Stimulated activated CD4-positive, alpha-beta T cell treated with anti-CD3 and anti-CD28 coated beads, TNF-alpha, amount 100 ng/mL, for 48 hours (primary cell): ENCODE measurements at places on chromosomes 16 and 17.

DNA sequence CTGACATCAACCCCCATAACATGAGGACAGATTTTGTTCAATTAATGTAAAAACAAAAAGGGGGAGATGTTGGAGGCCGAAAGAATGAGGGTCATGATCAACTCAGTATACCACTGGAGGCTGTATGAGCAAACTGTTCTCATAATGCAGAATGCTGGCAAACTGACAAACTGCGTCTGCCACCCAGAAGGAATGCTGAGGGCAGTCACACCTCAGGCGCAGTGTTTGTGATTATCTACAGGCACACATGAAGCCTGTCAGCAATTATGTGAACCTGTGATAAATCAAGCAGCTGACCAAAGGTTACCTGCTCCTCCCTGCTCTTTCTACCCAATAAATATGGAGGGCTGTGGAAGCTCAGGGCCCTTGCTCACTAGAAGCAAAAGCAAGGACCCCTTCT lies 27.3 kb downstream of the CD300LG start:
- no peak for DNase-seq

- no peak for DNase-seq
Observed at GRCh38 chr17:40099619-40100418, 570 bp downstream of the NR1D1 start.

DNA sequence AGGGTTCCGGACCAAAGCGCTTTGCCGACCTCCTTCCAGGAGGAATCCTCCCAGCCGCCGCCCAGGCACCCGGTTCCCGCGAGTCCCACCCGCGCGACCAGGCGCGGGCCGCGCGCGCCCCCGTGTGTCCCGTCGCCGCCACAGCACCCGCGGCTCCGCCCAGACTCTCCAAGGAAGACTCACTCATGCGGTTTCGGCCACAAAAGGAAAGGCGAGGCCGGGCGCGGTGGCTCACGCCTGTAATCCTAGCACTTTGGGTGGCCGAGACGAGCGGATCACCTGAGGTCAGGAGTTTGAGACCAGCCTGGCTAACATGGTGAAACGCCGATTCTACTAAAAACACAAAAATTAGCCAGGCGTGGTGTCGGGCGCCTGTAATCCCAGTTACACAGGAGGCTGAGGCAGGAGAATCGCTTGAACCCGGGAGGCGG lies 3.5 kb upstream of the PKMYT1 start:
- DNase-seq: peak; percentile 56

DNA sequence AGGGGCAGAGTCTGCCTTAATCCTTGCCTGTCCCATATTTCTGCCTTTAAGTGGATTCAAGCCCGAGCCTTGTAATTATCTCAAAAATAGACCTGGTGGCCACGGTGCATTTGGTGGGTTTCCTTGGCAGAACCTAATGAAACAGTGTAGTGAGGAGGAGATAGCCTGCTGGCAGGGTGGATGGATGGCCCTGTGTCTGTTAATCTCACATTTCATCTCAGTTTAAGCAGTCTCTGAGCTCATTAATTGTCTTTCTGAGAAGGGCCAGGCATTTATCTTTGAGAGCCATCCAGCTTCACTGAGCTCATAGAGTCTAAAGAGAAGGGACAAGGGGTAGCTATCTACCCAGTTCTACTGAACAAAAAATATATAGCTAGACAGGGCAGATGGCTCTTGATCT lies 364.0 kb upstream of the EEF2KMT start:
- DNase-seq: no peak

- no peak for DNase-seq
Observed at GRCh38 chr17:12659500-12659899, 6.2 kb upstream of the MYOCD start.

GRCh38 chr16:64542152-64542551 lies 579.7 kb downstream of the CDH11 start:
- no peak for DNase-seq

- DNase-seq: no peak
Observed at GRCh38 chr17:45648642-45649041, 135.5 kb upstream of the CRHR1 start.

- no peak for DNase-seq
Observed at GRCh38 chr17:76843703-76844484, 24.3 kb upstream of the MGAT5B start.

- DNase-seq: no peak
Observed at GRCh38 chr16:57469917-57470470, 7.5 kb downstream of the POLR2C start.

DNA sequence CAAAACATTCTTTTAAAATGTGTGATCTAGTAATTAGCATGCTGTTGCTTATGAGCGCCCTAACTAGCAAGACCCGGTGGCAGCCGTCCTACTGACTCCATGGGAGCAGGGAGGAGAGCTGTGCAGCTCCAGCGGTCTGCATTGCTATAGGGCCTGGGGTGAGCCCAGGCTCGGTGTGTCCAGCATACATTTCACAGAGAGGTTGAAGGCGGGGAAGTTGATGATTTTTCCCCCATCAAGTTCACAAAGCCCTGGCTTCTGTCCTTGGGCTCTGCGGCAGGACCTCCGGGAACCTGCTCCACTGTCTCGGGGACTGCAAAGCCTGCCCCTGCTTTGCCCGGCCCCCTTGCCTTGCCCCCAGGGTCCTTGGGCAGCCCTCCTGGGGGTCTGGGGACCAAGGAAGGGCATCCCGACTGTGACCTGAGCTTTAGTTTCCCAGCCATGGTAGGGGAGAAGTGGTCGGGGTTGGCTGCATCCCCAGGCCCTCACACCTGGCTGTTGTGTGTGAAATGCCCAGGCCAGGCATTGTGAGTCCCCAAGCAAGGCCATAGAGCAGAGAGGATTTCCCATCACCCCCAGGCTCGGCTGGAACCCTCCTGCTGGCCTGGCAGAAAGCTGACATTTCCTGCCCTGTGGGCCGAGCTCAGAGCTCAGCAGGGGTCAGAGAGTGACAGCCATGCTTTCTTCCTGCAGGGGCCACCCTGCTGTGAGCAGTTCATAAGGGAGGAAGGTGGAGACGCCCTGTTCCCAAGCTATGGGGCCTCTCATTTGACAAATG lies 24.8 kb downstream of the KCNJ12 start:
- DNase-seq: no peak
